ENCODE measurements at places on chromosomes 7 and 10. TPM values are rescaled to one million over a fixed set of nuclear protein-coding genes. Genes with fewer than 3 reads are reported as not detected.

CRPPA gene
- polyA plus RNA-seq: 1.4 TPM

GRCh38 chr7:27139334-27140125 lies 4.0 kb downstream of the HOXA5 start:
- no peak for DNase-seq

- DNase-seq: no peak
Measured at GRCh38 chr10:12369982-12370381, 20.6 kb downstream of the CAMK1D start.

- DNase-seq: no peak
Measured at GRCh38 chr10:10017716-10018115, 1000.0 kb upstream of the CELF2 start.

All from liver (tissue), 10 donors.